NCI-H187 (cell line): ENCODE measurements at places on chromosomes 11 and 22.
A peak's percentile ranks its signal among the peaks of the same experiment; 100 is the strongest.

DNA sequence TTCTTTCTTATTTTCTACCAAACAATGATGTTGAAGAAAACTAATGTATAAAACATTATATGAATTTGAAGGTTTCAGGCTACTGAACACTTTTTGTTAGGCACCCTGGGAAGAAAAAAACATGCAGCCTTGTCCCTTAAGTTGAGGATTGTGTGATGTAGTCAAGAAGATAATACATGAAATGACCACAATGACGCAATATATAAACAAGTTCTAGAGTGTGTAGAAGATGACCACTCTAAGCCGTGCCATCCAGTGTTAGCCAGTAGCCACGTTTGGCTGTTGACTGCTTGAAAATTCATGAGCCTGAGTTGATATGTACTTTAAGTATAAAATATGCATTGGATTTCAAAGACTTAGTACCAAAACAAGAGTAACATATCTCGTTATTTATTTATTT is 16.2 kb downstream of the SWAP70 start:
- no peak for DNase-seq

DNA sequence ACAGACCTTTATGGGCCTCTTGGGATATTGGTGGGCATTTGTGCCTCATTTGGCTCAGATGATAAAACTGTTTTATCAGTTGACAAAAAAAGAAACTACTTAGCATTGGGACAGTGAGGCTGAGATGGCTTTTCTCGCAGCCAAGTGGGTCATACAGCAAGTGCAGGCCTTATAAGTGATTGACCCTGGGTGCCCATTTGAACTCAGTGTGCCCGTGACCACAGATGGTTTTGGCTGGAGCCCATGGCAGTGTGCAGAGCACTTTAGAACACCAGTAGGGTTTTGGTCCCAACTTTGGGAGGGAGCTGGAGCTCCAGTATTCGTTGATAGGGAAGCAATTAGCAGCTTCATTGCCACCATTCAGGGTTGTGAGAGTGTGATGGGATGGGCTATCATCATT is 404.5 kb upstream of the LARGE1 start:
- no peak for DNase-seq

GRCh38 chr11:108121274-108122155 is at the start of gene ACAT1:
Gene ACAT1, plus strand, starts transcription at chr11:108121567. Its CDS starts 40 bp downstream, at chr11:108121607.
- peak; percentile 84 for DNase-seq

DNA sequence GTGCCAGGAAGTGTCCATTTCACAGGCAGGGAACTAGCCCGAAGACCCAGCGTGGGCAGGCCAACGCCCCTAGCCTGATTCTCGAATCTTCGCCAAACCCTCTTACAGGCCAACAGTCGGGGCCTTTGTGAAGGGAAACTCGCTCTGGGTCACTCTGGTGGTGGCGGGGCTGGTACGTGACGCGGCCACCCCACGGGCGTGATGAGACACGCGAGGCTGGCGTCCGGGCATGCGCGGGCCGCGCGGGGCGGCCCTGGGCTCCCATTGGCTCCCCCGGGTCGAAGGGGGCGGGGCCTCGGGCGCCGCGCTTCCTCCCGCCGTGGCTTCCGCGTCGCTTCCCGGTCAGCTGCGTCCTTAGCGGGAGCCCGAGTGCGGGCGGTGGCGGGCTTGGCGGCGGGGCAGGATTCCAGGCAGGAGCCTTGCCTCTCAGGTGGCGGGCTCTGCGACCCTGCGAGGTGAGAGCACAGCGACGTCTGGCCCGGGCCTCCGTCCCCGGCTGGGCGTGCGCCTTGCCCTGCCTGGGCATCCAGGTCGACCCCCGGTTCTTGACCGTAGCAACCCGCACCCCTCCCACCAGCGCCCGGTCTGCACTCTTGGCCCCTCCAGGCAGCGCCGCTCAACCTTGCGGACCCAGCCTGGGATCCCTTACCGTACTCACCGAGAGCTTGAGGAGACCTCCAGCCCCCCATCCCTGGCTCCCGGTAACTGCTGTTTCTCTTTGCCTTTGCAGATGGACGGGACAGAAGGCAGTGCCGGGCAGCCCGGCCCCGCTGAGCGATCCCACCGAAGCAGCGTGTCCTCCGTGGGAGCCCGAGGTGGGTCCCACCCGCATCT is at the start of gene FRMD8:
Gene FRMD8, plus strand, starts transcription at position 331 of the 834 bp plus-strand sequence. Its CDS starts 400 bp downstream, at position 731.
- peak; percentile 32 for DNase-seq

GRCh38 chr11:56817661-56818060 is 69.2 kb upstream of the OR9G4 start:
- no peak for DNase-seq

DNA sequence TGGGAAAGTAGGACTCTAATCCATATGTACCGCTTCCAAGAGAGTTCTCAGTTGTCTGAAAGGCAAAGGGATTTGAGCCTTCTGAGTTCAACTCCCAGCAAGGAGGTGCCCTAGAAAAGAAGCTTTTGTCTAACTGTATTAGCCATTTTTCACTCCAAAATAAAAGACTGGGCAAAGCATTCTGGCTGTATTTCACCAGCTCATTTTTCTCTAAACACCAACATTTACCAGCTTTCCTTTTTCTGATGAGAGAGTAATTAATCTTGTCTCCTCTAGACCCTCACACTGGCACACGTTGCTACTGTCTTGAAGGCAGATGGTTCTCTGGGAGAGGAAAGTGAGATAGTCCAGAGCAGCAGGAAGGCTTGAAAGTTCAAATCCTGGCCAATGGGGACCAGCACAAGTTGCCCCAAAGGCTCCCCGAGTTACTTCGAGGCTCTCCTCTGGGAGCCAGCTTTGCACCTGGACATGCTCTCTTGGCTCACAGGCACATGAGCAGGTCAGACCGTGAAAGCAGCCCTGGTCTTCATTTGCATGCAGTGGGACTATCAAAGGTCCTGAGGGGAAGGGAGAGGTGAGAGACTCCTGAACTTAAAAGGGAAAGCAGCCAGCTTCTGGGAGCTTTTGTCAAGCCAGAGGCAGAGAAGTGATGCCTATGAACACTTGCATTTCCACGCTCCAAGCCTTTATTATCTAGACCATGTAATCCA is 100.0 kb downstream of the NTM start:
- DNase-seq: no peak

DNA sequence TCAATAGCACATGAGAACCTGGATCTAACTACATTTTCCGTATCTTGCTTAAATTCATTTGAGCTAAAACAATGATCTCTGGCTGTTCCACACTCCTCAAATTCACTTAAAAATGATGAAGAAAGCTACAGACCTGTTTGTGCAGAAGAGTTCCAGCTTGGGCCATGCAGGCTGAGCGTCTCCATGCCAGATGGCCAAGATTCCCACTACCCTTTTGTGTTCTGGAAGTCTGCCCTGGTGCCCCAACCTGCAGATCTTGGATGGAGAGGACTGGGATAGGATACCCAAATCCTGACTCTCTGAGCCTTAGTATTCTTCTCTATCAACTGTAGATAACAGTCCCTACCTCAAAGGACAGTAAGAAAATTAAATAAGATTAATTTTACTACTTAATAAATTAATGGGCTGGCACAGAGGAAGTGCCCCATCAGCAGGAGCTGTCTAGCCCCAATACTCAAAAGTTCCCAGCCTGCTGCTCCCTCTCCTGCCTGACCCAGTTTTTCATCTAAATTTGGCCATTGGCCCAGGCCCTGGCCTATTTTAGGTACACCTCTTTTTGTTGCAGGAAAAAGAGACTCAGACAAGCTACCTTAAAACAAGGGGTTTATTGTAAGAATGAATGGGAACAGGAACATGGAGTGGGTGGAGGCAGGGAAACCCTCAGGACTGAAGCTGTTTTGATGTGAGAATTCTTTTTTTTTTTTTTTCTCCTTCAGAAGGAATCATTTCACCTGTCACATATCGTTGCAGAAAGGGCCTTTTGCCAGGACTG is 81.4 kb upstream of the GRK3 start:
- DNase-seq: no peak

- DNase-seq: no peak
These were observed 3.8 kb upstream of the CPT1A start for GRCh38 chr11:68845351-68846002.

DNA sequence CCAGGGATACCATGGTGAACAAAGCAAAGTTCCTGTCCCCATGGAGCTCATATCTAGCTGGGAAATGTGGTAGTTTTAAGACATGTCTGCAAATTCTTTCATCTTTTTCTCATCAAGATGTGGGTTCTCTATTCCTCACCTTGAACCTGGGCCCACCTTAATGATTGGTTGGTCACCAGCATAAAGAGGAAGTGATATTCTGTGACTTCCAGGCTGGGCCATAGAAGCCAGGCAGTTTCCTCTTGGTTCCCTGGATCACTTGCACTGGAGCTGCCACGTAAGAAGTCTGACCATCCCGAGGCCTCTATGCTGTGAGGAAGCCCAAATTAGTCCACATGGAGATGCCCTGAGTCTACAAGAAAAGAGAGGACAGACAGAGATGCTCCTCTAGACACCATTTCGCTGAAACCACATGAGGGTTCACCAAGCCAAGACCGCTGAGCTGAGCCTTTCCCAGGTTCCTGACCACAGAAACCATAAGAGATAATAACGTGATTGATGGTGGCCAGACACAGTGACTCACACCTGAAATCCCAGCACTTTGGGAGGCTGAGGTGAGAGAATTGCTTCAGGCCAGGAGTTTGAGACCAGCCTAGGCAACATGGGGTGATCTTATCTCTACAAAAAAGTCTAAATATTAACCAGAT is 119.5 kb upstream of the ISX start:
- no peak for DNase-seq

- no peak for DNase-seq
These were observed 18.1 kb upstream of the ELF5 start for GRCh38 chr11:34531663-34532062.

- no peak for DNase-seq
These were observed 38.3 kb downstream of the WT1 start for GRCh38 chr11:32396991-32397390.

- no peak for DNase-seq
These were observed 5.5 kb downstream of the PRSS23 start for GRCh38 chr11:86805873-86806310.

GRCh38 chr22:41030891-41031290 is 61.5 kb upstream of the EP300 start:
- DNase-seq: no peak

DNA sequence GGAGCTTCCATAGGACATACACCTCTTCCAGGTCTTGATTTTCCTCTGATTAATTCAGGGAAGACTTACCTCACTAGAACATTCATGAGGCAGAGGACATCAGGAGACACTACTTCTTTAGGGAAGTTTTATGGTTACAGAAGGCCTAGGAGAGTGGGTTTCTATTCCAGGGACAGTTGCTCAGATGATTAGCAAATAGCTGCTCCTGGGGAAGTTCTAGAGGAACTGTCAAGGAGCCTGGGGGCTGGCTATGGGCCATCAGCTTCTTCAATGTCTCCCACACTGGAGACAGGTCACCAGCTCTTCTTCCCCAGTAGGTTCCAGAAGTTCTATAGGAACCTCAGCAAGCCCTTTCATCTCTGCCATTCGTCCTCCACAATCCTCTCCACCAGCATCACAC is 11.5 kb upstream of the OR10A5 start:
- no peak for DNase-seq

GRCh38 chr11:88359541-88359940 is 22.0 kb upstream of the CTSC start:
- DNase-seq: no peak

- DNase-seq: no peak
These were observed 95.4 kb upstream of the GALNT18 start for GRCh38 chr11:11717064-11717725.

GRCh38 chr11:10798330-10798928 is 10.3 kb downstream of the EIF4G2 start:
- DNase-seq: no peak

- no peak for DNase-seq
These were observed 36.9 kb downstream of the SHANK2 start for GRCh38 chr11:71215425-71215965.

DNA sequence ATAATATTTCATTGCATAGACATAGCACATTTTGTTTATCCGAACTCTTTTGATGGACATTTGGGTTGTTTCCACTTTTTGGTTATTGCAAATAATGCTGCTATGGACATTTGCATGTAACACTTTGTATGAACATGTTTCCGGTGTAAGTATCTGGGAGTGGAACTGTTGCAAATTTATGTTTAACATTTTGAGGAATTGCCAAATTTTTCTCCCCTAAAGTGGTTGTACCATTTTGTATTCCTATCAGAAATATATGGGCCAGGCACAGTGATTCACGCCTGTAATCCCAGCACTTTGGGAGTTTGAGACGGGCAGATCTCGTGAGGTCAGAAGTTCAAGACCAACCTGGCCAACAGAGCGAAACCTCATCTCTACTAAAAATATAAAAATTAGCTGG is 16.0 kb downstream of the QSER1 start:
- DNase-seq: no peak

DNA sequence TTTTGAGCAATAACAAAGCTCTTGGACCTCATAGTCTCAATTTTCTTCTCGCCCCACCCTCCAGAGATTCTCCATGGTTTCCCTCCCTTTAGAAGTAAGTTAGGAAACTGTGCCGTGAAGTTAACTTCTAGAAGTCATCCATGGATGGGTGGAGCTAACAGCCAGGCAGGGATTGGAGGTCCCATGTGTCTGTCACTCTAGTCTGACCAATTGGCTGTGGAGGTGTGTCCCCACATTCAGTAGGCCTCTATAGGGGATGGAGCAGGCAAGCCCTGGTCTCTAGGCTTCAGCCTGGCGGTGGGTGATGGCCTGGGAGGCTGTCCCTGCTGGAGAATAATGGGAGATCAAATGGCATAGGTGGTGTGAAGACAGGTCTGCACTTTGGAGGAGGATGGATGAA is 50.7 kb downstream of the TP53I11 start:
- DNase-seq: no peak

GRCh38 chr22:20779818-20780158 is 5.9 kb downstream of the SERPIND1 start:
- DNase-seq: no peak

- DNase-seq: no peak
These were observed 124.9 kb downstream of the DBX1 start for GRCh38 chr11:20035375-20035700.

DNA sequence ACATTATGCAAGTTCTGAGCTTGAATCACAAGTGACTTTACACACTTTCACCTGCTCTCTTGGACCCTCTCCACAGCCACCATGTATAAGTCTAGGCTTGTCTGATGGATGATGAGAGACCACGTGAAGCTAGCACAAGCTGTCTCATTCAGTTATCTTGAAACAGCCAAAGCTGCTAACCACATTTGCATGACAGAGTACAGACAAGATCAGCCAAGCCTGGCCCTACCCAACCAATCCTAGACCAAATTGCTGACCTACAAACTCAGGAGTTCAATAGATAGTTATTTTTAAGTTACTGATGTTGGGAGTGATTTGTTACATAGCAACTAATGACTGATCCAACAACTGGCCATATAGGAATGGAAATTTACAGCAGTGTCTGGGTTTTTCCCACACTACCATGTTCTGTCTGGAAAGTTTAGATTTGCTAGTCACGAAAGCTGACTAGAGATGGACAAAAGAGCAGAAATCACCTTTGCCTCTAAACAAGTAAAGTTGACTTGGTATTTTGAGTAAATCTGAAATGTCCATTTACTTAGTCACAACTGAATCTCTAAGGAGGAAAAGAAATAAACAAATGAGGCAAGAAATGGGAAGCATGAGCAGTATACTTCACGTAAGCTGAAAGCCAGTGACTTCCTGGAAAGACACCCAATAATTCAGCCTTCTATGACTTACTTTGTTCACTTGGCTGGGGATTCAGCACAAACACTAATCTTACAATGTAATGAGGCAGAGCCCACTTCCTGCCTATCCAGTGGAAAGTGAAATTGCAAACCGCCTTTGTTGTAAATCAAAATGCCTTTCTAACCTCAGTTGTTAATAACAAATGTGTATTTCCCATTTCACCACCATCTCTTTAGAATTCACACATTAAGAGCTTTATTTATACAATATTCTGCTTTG is 101.7 kb downstream of the FAM181B start:
- no peak for DNase-seq

- no peak for DNase-seq
These were observed 13.2 kb downstream of the RAC2 start for GRCh38 chr22:37230673-37231405.

GRCh38 chr22:31104869-31105268 is 2.5 kb downstream of the SELENOM start:
- no peak for DNase-seq
